MM.1S (cell line): ENCODE measurements at places on chromosomes 12 and 14.

- H3K4me3 ChIP-seq: no peak overlapping the region
- H3K27ac ChIP-seq: no peak overlapping the region
- peak; percentile 41 for DNase-seq
- H3K4me1 ChIP-seq: no peaks in the 10 kb centered on the region
- no peaks in the 10 kb centered on the region for H3K27me3 ChIP-seq
Measured at GRCh38 chr14:77804592-77804991, 4.7 kb downstream of the ADCK1 start.

DNA sequence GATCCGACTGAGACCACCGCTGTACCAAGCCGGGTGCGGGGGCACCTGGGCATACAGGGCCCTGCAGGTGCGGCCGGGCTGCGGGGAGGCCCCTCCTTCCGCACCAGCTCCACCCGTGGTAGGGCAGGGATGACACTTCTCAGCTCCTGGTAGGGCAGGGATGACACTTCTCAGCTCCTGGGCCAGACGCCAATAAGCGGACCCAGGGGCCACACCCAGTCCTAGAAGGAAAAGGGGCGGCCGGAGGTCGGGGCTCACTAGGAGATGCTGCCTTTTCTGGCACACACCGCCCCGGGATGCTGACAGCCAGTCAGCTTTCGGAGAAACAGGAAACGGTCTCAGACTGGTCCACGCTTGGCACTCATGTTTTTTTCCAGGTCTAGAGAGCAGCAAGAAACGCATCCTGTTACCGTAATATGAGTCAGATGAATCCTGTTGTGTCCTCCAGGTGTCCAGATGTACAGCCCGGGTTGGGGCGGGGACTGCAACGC is 34.8 kb downstream of the NFKBIA start:
- H3K4me3 ChIP-seq: no peak overlapping the region
- no peaks in the 10 kb centered on the region for H3K36me3 ChIP-seq
- H3K4me1 ChIP-seq: peaks cover 10% of the 10 kb centered on the region
- H3K27me3 ChIP-seq: no peaks in the 10 kb centered on the region
- no peak overlapping the region for H3K27ac ChIP-seq

DNA sequence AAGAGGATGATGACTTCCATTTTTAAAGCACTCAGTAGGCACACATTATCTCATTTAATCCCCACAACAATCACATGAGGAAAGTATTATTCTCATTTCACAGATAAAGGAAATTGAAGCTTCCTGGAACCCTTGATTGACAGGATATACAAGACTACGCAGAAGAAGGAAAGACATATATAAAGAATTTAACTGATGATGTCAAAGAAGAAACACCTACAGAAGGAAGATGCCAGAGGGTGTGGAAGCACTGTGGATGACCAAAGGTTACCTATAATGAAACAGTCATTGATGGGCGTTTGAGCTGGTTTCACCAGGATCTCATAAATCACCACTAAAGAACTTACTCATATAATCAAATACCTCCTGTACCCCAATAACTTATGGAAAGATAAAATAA is 197.4 kb downstream of the SLC25A21 start:
- H3K27ac ChIP-seq: no peak overlapping the region
- no peak overlapping the region for H3K4me3 ChIP-seq
- H3K4me1 ChIP-seq: no peaks in the 10 kb centered on the region

DNA sequence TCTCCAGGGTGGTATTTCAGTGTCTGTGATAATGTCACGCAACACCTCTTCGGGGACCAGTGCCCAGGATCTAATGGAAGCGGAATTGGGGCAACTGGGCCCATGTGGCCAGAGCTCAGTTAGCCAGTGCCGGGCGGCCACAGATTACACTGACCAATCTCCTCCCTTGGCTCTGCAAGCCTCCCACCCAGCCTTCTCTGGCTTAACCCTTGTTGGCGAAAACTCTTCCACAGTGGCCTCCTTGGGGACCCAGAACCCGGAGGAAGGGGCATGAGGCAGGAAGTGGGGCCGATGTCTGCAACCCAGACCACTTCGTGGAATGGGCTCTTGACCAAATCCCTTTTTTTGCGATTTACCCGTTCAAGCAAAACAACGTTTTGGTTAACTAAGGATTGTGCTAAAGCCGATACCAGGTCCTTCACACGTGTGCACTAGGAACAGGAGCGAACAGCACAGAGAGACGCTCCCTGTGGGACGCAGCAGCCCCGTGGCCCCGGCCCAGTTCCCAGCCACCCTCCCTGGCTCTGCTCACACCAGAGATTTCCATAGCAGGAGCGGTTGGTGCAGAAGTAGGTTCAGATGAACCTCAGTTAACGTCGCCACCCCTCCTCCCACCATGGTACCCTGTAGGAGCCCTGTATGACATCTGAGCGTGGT is 38.2 kb downstream of the SLC8B1 start:
- no peak overlapping the region for H3K4me3 ChIP-seq
- H3K4me1 ChIP-seq: no peaks in the 10 kb centered on the region
- DNase-seq: no peak
- H3K36me3 ChIP-seq: no peaks in the 10 kb centered on the region
- H3K27me3 ChIP-seq: no peaks in the 10 kb centered on the region

GRCh38 chr14:99740411-99740810 is 52.8 kb upstream of the EML1 start:
- no peak overlapping the region for H3K4me3 ChIP-seq
- H3K4me1 ChIP-seq: no peaks in the 10 kb centered on the region
- no peak for DNase-seq
- no peak overlapping the region for H3K27ac ChIP-seq

DNA sequence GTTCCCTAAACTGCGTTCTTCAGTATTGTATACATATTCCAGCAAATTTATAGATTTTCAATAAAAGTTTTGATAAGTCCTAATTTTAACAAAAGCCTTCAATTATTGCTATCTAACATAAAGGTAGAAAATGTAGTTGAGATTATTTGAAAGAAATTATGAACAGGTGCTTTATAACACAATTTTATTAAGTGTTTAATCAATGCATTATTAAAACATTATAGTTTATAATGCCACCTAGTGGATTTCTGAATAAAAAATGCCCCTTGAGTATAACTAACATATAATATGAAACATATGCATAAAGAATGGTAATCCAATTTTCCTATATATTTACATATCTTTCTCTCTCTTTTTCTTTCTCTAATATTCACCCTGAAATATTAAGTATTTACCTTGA is 515.3 kb downstream of the SLC6A15 start:
- DNase-seq: peak; percentile 15
- H3K36me3 ChIP-seq: no peaks in the 10 kb centered on the region
- no peaks in the 10 kb centered on the region for H3K4me1 ChIP-seq
- no peaks in the 10 kb centered on the region for H3K27me3 ChIP-seq
- H3K4me3 ChIP-seq: no peak overlapping the region
- H3K27ac ChIP-seq: no peak overlapping the region

DNA sequence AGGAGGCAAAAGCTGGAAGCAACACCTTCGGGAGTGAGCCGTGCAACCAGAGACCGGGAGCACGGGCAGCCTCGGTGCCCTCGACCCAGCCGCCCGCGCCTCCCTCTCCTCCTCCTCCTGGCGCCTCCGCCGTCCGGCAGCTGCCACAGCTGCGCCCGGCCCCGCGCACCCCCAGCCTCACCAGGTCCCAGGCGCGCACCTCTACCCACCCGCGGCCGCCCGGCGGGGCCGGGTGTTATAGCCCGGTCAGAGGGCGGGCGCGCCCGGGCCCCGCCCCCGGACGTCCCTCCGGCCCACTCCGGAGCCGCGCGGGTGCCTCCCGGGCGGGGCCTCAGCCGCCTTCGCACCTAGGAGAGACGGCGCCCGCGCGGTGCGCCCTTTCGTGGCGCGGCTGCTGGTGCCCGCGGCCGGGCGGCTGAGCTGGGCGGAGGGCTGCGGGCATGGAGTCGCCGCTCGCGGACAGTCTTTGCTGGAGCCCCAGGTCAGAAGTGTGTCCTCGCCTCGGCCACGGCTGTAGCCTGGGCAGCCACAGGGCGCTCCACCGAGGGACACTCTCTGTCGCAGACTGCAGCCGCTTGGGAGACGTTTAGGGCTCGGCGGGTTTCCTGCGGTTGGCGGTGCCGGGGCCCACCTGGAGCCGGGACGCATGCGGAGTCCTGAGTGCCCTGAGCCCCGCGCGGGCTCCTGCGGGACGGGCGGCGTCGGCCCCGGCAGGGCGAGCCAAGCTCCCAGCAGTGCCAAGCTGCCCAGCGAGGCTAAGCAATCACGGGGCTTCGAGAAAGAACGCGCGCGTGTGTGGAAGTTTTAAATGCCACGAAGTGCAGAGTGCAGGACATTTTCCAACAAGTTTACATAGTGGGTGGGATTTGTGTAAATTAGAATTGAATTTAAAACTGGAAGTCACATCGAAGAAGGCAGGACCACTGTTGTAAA is at the start of gene CPM:
CPM (minus strand) TSS at position 211 of the 933 bp plus-strand sequence. CDS start 334 bp downstream, outside the sequence.
- peak within 1 kb of the TSS; percentile 43 for H3K4me3 ChIP-seq
- no peaks in the 10 kb centered on the region for H3K27me3 ChIP-seq
- H3K4me1 ChIP-seq: no peaks in the 10 kb centered on the region; the same call in 1 of the 2 replicates
- H3K36me3 ChIP-seq: no peaks in the 10 kb centered on the region
- peak; percentile 74 for DNase-seq

DNA sequence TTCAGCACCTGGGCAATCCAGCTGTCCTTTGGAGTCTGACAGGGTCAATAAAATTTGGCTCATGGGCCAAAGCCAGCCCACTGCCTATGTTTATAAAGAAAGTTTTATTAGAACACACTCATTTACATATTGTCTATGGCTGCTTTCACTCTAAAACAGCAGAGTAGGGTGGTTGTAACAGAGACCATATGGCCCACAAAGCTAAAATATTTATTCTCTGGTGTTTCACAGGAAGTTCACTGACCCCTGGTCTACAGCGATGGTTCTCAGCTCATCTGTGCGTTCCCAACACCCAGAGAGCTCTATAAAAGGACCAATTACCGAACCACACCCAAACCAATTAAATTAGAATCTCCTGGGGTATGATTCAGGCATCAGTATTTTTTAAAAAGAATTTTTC is 37.7 kb upstream of the RTRAF start:
- H3K27ac ChIP-seq: no peak overlapping the region
- no peak overlapping the region for H3K4me3 ChIP-seq
- no peak for DNase-seq
- no peaks in the 10 kb centered on the region for H3K27me3 ChIP-seq

GRCh38 chr12:105292705-105293104 is 37.8 kb upstream of the C12orf75 start:
- no peak overlapping the region for H3K4me3 ChIP-seq
- no peaks in the 10 kb centered on the region for H3K27me3 ChIP-seq
- no peak overlapping the region for H3K27ac ChIP-seq
- H3K4me1 ChIP-seq: no peaks in the 10 kb centered on the region
- no peak for DNase-seq

DNA sequence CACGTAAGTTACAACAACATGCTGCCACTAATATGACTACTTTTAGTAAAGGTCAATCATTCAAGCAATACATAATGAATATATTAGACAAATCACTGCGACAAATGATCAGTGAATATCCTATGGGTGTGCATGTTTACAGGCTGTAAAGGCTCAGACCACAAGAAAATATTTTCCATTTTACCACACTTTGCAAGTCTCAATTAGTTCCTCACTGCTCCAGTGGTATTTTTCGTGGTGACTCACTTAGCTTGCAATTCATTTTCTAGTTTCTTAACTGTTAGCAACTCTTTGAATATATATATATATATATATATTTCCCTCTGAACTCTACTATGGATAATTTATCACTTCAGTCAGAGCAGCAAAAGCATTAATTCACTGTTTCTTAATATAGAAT is 96.9 kb downstream of the EML5 start:
- no peak for DNase-seq
- H3K27me3 ChIP-seq: no peaks in the 10 kb centered on the region
- H3K4me3 ChIP-seq: no peak overlapping the region
- H3K36me3 ChIP-seq: no peaks in the 10 kb centered on the region

GRCh38 chr12:16603916-16604575 is 1.9 kb downstream of the LMO3 start:
- no peak for DNase-seq
- H3K4me1 ChIP-seq: no peaks in the 10 kb centered on the region
- H3K4me3 ChIP-seq: no peak overlapping the region
- H3K36me3 ChIP-seq: no peaks in the 10 kb centered on the region

GRCh38 chr12:56449622-56449984 is 377 bp upstream of the TIMELESS start:
- DNase-seq: no peak
- no peaks in the 10 kb centered on the region for H3K27me3 ChIP-seq
- H3K36me3 ChIP-seq: no peaks in the 10 kb centered on the region
- peak overlapping the region; percentile 83; the same call in 1 of the 2 replicates for H3K27ac ChIP-seq
- 0 out of 2 replicates have a peak, but pooled peaks cover 6% of the 10 kb centered on the region for H3K4me1 ChIP-seq
- H3K4me3 ChIP-seq: peak overlapping the region; percentile 93

GRCh38 chr14:36229262-36229661 is 52.7 kb upstream of the PTCSC3 start:
- no peak overlapping the region for H3K4me3 ChIP-seq
- H3K4me1 ChIP-seq: no peaks in the 10 kb centered on the region
- no peaks in the 10 kb centered on the region for H3K36me3 ChIP-seq
- DNase-seq: no peak

GRCh38 chr14:87966816-87967215 is 26.2 kb downstream of the GALC start:
- no peak for DNase-seq
- H3K4me3 ChIP-seq: no peak overlapping the region
- H3K27me3 ChIP-seq: no peaks in the 10 kb centered on the region
- no peaks in the 10 kb centered on the region for H3K4me1 ChIP-seq

GRCh38 chr14:24943024-24943423 is 106.9 kb downstream of the STXBP6 start:
- peaks cover 30% of the 10 kb centered on the region for H3K4me1 ChIP-seq
- H3K27me3 ChIP-seq: no peaks in the 10 kb centered on the region
- peak; percentile 72 for DNase-seq
- H3K4me3 ChIP-seq: no peak overlapping the region

GRCh38 chr14:65336191-65336591 is 76.3 kb upstream of the FUT8 start:
- no peak overlapping the region for H3K27ac ChIP-seq
- peaks cover 30% of the 10 kb centered on the region for H3K4me1 ChIP-seq
- no peak overlapping the region for H3K4me3 ChIP-seq
- no peaks in the 10 kb centered on the region for H3K36me3 ChIP-seq
- H3K27me3 ChIP-seq: no peaks in the 10 kb centered on the region

GRCh38 chr12:132834181-132834711 is 5.6 kb upstream of the GOLGA3 start:
- H3K27ac ChIP-seq: no peak overlapping the region
- no peaks in the 10 kb centered on the region for H3K27me3 ChIP-seq
- no peaks in the 10 kb centered on the region for H3K4me1 ChIP-seq
- no peaks in the 10 kb centered on the region for H3K36me3 ChIP-seq

DNA sequence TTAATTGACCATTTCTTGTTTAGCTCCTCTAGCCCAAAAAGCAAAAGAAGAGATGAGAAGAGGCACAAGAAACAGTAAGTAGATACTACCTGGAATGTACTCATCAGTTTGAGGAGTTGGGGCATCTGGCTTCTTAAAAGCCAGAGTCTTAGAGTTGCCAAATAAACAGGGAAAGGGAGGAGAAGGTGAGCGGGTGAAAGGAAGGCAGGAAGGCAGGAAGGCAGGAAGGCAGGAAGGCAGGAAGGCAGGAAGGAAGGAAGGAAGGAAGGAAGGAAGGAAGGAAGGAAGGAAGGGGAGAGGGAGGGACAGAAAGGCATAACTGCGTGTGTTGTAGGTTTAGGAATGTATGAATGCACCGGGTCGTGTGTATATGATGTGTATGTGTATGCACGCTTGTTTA is 56.7 kb upstream of the HSPB8 start:
- no peak for DNase-seq
- H3K27ac ChIP-seq: no peak overlapping the region
- H3K27me3 ChIP-seq: no peaks in the 10 kb centered on the region
- H3K4me1 ChIP-seq: no peaks in the 10 kb centered on the region
- no peak overlapping the region for H3K4me3 ChIP-seq

- H3K4me1 ChIP-seq: no peaks in the 10 kb centered on the region
- H3K4me3 ChIP-seq: no peak overlapping the region
- peak; percentile 34 for DNase-seq
- peaks cover 16% of the 10 kb centered on the region; the same call in 1 of the 2 replicates for H3K27me3 ChIP-seq
Measured at GRCh38 chr14:105075379-105076295, 10.4 kb upstream of the GPR132 start.
